Cardiac muscle cell (in vitro differentiated cells and primary cell): ENCODE measurements at places on chromosomes 2 and 18. TPM values are rescaled to one million over a fixed set of nuclear protein-coding genes. Genes with fewer than 3 reads are reported as not detected.

The CFAP65 gene
- total RNA-seq: 0.07 and 2.2 TPM in 2 replicates

The APCDD1 gene
- 30.8 and 32.8 TPM in 2 replicates for total RNA-seq

The CROCC2 gene
- total RNA-seq: not detected in 2 replicates

The FOXI3 gene
- total RNA-seq: not detected in 2 replicates

The DNER gene
- total RNA-seq: 0.04 TPM in 1 of 2 replicates, not detected in the other

The C2orf80 gene
- total RNA-seq: not detected in 2 replicates

The NFATC1 gene
- 7.5 and 10.8 TPM in 2 replicates for total RNA-seq

The RGPD3 gene
- 0.25 and 0.45 TPM in 2 replicates for total RNA-seq

The RUFY4 gene
- total RNA-seq: not detected in 2 replicates

The RBMS1 gene
- 68.8 and 89.5 TPM in 2 replicates for total RNA-seq

The ACVR2A gene
- total RNA-seq: 8.9 and 12.4 TPM in 2 replicates

The GKN2 gene
- not detected in 2 replicates for total RNA-seq

The ATP9B gene
- 14.2 and 56.7 TPM in 2 replicates for total RNA-seq

The KRCC1 gene
- 26.6 and 26.7 TPM in 2 replicates for total RNA-seq

The SCYGR1 gene
- not detected in 2 replicates for total RNA-seq

The CHRNA1 gene
- total RNA-seq: 0.07 and 1.1 TPM in 2 replicates

The EVX2 gene
- total RNA-seq: 0.06 and 0.11 TPM in 2 replicates

The TAF4B gene
- 2.0 and 8.2 TPM in 2 replicates for total RNA-seq

The CXCR1 gene
- total RNA-seq: not detected in 2 replicates

The ZAP70 gene
- total RNA-seq: 2.7 and 7.3 TPM in 2 replicates

The POTEF gene
- 11.0 and 39.9 TPM in 2 replicates for total RNA-seq

The RPL37A gene
- total RNA-seq: 685 and 1,239 TPM in 2 replicates

The SFTPB gene
- total RNA-seq: not detected in 2 replicates

The PRPF40A gene
- total RNA-seq: 57.8 and 91.5 TPM in 2 replicates

The REG1B gene
- not detected in 2 replicates for total RNA-seq

The SLC5A7 gene
- total RNA-seq: 0.04 and 0.06 TPM in 2 replicates

The CFC1 gene
- total RNA-seq: 48.4 and 59.1 TPM in 2 replicates

The GTF3C2 gene
- 35.1 and 38.2 TPM in 2 replicates for total RNA-seq

The SERPINB2 gene
- not detected in 2 replicates for total RNA-seq

The GNAL gene
- 10.4 and 13.3 TPM in 2 replicates for total RNA-seq

The SCTR gene
- 0.07 and 0.09 TPM in 2 replicates for total RNA-seq

The DSC3 gene
- 1.2 and 3.3 TPM in 2 replicates for total RNA-seq

The LYPD6 gene
- 7.6 and 10.7 TPM in 2 replicates for total RNA-seq

The C2orf78 gene
- total RNA-seq: 0.18 TPM in 1 of 2 replicates, not detected in the other

The DSC2 gene
- 14.9 and 19.0 TPM in 2 replicates for total RNA-seq

The MATN3 gene
- 1.3 and 3.8 TPM in 2 replicates for total RNA-seq

The LMAN1 gene
- 65.5 and 68.1 TPM in 2 replicates for total RNA-seq

The MC5R gene
- total RNA-seq: not detected in 2 replicates

The NEURL3 gene
- not detected in 2 replicates for total RNA-seq

The C1QL2 gene
- total RNA-seq: 0.18 and 0.30 TPM in 2 replicates

The FAM237A gene
- not detected in 2 replicates for total RNA-seq

The ARHGEF4 gene
- 38.3 and 82.2 TPM in 2 replicates for total RNA-seq

The FBXO15 gene
- 1.3 and 3.5 TPM in 2 replicates for total RNA-seq

The MGAT5 gene
- 56.3 and 66.8 TPM in 2 replicates for total RNA-seq

The SERPINB12 gene
- total RNA-seq: not detected in 2 replicates

The NAGK gene
- total RNA-seq: 49.3 and 57.4 TPM in 2 replicates

The HRH4 gene
- total RNA-seq: 0.14 and 0.15 TPM in 2 replicates

The ELOA2 gene
- total RNA-seq: not detected in 2 replicates

The NAB1 gene
- 37.2 and 50.7 TPM in 2 replicates for total RNA-seq

The ALS2 gene
- 19.4 and 24.2 TPM in 2 replicates for total RNA-seq

The FIGLA gene
- total RNA-seq: not detected in 2 replicates

The C2orf72 gene
- total RNA-seq: 4.2 and 5.4 TPM in 2 replicates

The TTN gene
- 473 and 1,214 TPM in 2 replicates for total RNA-seq

The KIAA2012 gene
- total RNA-seq: 0.21 TPM in 1 of 2 replicates, not detected in the other
